ENCODE measurements at places on chromosomes 12 and 14. TPM values are rescaled to one million over a fixed set of nuclear protein-coding genes. Genes with fewer than 3 reads are reported as not detected.

- DNase-seq = no peak
- no peaks in the 10 kb centered on the region for H3K4me1 ChIP-seq
- H3K36me3 ChIP-seq = no peaks in the 10 kb centered on the region
- H3K27me3 ChIP-seq = no peaks in the 10 kb centered on the region
- H3K27ac ChIP-seq = no peak overlapping the region
Measured at GRCh38 chr12:127823801-127824200, 443.2 kb upstream of the TMEM132C start.

DNA sequence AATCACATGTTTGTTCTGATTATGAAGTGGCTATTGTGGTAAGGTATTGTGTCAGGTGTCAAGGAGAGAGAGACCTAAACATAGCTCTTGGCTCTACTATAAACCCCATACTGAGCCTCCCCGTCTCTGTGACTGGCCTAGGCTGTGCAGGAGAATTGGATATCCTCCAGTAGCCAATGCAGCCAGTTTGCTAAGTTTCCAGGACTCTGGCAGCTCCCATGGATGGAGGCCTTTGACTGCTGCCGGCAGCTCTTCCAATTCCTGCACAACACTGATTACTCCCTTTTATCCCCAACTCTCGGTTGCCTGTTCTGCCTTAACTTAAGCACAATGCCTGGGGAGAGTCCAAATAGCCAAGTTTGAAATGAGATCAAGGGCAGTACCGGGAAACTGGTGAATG is 59.3 kb downstream of the ABCC9 start:
- H3K4me3 ChIP-seq = no peak overlapping the region
- H3K4me1 ChIP-seq = no peaks in the 10 kb centered on the region
- H3K36me3 ChIP-seq = no peaks in the 10 kb centered on the region
- no peak for DNase-seq

DNA sequence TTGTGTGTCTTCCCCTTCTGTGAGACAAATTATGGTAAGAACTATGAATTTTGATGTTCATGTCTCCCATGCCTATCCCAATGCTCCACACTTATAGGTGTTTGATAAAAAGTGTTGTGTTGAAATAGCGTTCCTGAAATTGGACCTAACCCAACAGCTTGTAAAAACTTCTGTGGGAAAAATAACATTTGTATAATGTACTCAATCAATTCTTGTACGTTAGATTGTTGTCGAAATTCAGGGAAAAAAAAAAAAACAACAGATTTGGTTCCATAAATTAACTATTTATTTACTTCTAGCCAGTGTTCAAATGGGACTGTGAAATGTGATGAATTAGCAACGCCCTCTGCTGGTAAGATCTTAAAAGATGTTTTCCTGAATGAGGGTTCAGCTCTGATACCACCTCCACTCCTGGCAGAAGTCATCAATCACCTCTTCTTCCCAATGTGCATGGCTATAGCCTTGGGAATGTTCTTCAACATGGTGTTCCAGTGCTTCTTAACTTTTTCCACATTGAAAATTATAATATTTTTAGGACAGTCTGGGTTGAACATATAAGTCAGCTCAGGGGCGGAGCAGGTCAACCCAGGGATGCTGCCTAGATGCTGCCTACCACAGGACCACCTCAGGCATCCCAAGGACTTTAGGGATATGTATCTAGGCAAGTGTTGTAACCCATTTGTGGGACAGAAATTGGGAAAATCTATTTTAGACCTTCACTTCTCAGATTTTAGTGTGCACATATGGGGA is 170.6 kb downstream of the OTOGL start:
- H3K4me1 ChIP-seq = no peaks in the 10 kb centered on the region
- no peaks in the 10 kb centered on the region for H3K27me3 ChIP-seq
- peak; percentile 69 for DNase-seq
- H3K27ac ChIP-seq = no peak overlapping the region
- no peak overlapping the region for H3K4me3 ChIP-seq

GRCh38 chr12:22684140-22685118 is 59.5 kb downstream of the ETNK1 start:
- H3K36me3 ChIP-seq = peaks cover 38% of the 10 kb centered on the region
- no peak overlapping the region for H3K4me3 ChIP-seq
- H3K27me3 ChIP-seq = no peaks in the 10 kb centered on the region
- H3K4me1 ChIP-seq = peaks cover 20% of the 10 kb centered on the region
- H3K27ac ChIP-seq = no peak overlapping the region

DNA sequence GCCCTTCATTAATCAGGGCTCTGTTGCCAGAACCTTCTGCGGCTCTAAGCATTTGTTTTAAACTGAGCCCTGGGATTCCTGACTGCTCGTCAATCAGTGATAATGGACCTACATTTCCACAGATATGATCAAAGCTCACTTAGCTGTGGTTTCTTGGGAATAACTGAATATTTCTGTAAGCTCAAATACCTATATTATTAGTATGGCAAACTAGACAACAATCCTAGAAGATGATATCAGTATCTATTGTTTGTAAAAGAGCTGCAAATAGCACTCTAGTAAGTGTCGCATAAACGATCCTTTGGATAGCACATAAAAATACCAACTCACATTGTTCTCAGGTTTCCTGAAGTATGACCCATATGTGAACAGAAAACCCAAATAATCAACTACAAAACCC is 150.4 kb downstream of the PPM1H start:
- no peak overlapping the region for H3K27ac ChIP-seq
- H3K4me1 ChIP-seq = peaks cover 11% of the 10 kb centered on the region
- no peak for DNase-seq
- H3K36me3 ChIP-seq = no peaks in the 10 kb centered on the region
- no peaks in the 10 kb centered on the region for H3K27me3 ChIP-seq
- no peak overlapping the region for H3K4me3 ChIP-seq

GRCh38 chr14:41285186-41285748 is 321.4 kb upstream of the LRFN5 start:
- H3K27me3 ChIP-seq = no peaks in the 10 kb centered on the region
- no peaks in the 10 kb centered on the region for H3K4me1 ChIP-seq
- no peaks in the 10 kb centered on the region for H3K36me3 ChIP-seq

IPO4 gene
- 118 TPM for total RNA-seq

- H3K4me1 ChIP-seq = 0 out of 2 replicates have a peak, but pooled peaks cover 2% of the 10 kb centered on the region
- no peaks in the 10 kb centered on the region for H3K36me3 ChIP-seq
- H3K27me3 ChIP-seq = no peaks in the 10 kb centered on the region
- H3K27ac ChIP-seq = no peak overlapping the region
- H3K4me3 ChIP-seq = no peak overlapping the region
Measured at GRCh38 chr14:52125885-52126284, 57.0 kb upstream of the NID2 start.

- H3K27me3 ChIP-seq = no peaks in the 10 kb centered on the region
- DNase-seq = no peak
- no peak overlapping the region for H3K4me3 ChIP-seq
- H3K27ac ChIP-seq = no peak overlapping the region
- no peaks in the 10 kb centered on the region for H3K4me1 ChIP-seq
Measured at GRCh38 chr12:93484315-93484981, 17.1 kb downstream of the MRPL42 start.

GRCh38 chr12:100413001-100413400 is 56.1 kb downstream of the SLC17A8 start:
- no peaks in the 10 kb centered on the region for H3K27me3 ChIP-seq
- DNase-seq = no peak
- no peak overlapping the region for H3K4me3 ChIP-seq
- H3K36me3 ChIP-seq = no peaks in the 10 kb centered on the region

Measured in Karpas-422 (cell line).